CD8-positive, alpha-beta memory T cell (primary cell): ENCODE measurements at places on chromosomes 7 and 10.

DNA sequence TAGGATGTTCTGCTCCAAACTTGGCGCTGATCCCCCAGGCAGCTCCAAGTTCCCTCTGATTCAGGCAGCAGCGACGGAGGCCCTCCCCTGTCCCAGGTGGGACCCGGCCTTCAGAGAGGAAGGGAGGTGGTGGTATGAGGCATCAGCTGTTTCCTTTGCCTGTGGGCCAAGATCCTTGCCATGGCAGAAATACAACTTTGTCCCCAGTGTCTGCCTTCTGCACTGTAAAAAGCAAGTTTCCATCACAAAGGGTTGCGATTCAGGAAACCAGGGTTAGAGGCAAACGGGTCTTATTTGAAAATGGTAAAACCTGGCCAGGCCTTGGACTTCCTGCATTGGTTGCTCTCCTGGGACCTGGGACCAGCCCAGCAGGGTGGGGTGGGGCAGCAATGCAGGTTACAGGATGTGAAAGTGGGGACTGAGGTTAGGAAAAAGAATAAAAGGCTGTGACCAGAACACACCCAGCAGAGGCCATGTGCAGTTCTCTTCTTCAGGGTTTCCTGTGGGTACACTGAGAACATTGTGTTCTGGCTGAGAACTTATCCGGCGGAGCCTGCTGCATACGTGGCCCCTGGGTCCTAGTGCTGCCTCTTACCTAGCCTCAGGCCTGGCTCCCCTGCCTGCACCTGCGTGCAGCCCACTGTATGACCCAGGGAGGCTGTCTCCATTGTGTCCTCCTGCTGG, 25.1 kb upstream of the DDIT4 start:
- peaks cover 94% of the 10 kb centered on the region for H3K4me1 ChIP-seq
- H3K36me3 ChIP-seq: no peaks in the 10 kb centered on the region
- peak; percentile 46 for DNase-seq
- peak overlapping the region; percentile 55 for H3K4me3 ChIP-seq
- H3K27ac ChIP-seq: peak overlapping the region; percentile 47
- no peaks in the 10 kb centered on the region for H3K27me3 ChIP-seq

DNA sequence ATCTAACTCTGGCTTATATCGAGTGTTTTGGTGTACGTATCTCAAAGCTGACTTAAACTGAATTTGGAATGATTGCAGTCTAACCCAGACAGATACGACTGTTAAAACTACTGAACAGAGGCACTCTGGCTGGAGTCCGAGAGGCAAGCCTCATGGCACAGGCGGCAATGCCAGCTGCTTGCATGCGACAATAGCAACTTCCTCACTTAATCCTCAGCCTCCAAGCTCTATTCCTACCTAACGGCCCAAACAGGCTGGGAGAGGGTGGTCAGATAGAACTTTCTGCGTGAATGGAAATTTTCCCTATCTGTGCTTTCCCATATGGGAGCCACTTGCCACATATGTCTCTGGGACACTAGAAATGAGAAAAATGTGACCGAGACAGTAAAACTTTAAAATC, 292.0 kb upstream of the KLF6 start:
- no peak for DNase-seq
- H3K27ac ChIP-seq: no peak overlapping the region
- no peaks in the 10 kb centered on the region for H3K27me3 ChIP-seq
- H3K4me3 ChIP-seq: no peak overlapping the region
- H3K4me1 ChIP-seq: peaks cover 56% of the 10 kb centered on the region

DNA sequence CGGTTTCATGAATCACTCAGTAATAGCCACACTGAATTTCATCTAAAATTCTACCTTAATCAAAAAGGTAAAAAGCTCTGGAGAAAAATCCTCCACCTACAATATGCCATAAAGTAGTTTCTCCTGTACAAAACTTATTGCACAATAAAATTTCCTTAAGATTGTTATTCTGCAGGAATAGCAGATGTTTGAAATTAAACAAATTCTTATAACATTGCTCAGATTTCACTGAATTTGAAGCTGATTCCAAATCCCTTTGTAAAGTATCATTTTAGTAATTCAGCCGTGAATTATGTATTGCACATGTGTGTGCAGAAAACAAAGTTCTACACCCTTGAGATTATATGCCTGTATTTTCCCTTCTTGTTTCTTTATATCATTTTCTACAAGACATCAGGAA, 123.8 kb downstream of the AMPH start:
- H3K4me3 ChIP-seq: no peak overlapping the region
- H3K27me3 ChIP-seq: no peaks in the 10 kb centered on the region
- DNase-seq: no peak
- H3K36me3 ChIP-seq: no peaks in the 10 kb centered on the region

GRCh38 chr7:98913026-98913425, 34.7 kb downstream of the TRRAP start:
- no peak for DNase-seq
- no peaks in the 10 kb centered on the region for H3K27me3 ChIP-seq
- H3K4me1 ChIP-seq: no peaks in the 10 kb centered on the region
- no peak overlapping the region for H3K4me3 ChIP-seq
- H3K27ac ChIP-seq: no peak overlapping the region

DNA sequence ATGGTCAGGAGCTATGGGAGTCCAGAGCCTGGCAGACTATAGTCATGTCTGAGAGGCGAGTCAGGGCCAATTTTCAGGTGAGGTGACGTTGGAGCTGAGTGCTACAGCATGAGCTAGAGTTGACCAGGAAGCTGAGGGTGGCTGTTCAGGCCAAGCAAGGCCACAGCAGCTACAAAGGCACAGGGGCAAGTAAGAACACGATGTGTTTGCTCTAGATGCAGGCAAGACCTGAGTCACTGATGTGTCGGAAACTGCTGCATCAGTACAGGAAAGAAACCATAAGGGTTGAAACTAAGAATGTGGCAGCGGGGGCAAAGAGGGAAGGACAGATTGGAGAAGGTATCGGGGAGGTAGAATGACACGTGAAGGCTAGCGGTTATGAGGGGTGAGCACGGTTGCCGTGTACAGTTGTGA, 11.8 kb upstream of the RRP12 start:
- H3K27me3 ChIP-seq: no peaks in the 10 kb centered on the region
- no peaks in the 10 kb centered on the region for H3K36me3 ChIP-seq
- H3K4me3 ChIP-seq: no peak overlapping the region

GRCh38 chr10:15370212-15370855, 755 bp downstream of the FAM171A1 start:
- no peak for DNase-seq
- peaks cover 5% of the 10 kb centered on the region for H3K4me1 ChIP-seq
- peak overlapping the region; percentile 47 for H3K27ac ChIP-seq
- peaks cover 10% of the 10 kb centered on the region for H3K27me3 ChIP-seq
- H3K4me3 ChIP-seq: peak overlapping the region; percentile 15

GRCh38 chr10:102264371-102264770, 19.0 kb downstream of the GBF1 start:
- H3K27ac ChIP-seq: no peak overlapping the region
- no peaks in the 10 kb centered on the region for H3K27me3 ChIP-seq
- H3K4me1 ChIP-seq: peaks cover 9% of the 10 kb centered on the region
- no peak for DNase-seq
- H3K4me3 ChIP-seq: no peak overlapping the region
- peaks cover 28% of the 10 kb centered on the region for H3K36me3 ChIP-seq

- H3K27me3 ChIP-seq: no peaks in the 10 kb centered on the region
- H3K4me1 ChIP-seq: no peaks in the 10 kb centered on the region
- no peaks in the 10 kb centered on the region for H3K36me3 ChIP-seq
- no peak overlapping the region for H3K27ac ChIP-seq
- H3K4me3 ChIP-seq: no peak overlapping the region
These were observed 1614.3 kb downstream of the REEP3 start for GRCh38 chr10:65135508-65135907.

DNA sequence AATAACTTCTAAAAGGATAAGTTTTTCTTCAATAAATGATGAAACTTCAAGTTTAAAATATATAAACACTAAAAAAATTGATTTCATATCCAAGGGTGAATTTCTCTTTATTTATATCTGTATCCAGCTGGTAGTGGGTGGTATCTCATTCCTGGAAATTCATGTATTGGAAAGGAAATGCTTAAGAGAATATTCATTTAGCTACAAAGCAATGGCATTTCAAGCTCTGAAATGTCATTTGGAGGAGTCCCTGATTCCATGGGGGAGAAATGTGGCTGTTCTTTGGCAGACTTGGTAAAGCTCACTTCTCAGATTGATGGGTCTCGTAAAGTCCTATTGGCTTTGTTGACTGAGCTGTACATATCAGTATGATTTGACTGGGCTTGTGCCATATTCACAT, 156.3 kb upstream of the TEX47 start:
- H3K36me3 ChIP-seq: no peaks in the 10 kb centered on the region
- DNase-seq: no peak
- no peaks in the 10 kb centered on the region for H3K27me3 ChIP-seq
- no peak overlapping the region for H3K27ac ChIP-seq
- no peaks in the 10 kb centered on the region for H3K4me1 ChIP-seq

- no peak for DNase-seq
- H3K36me3 ChIP-seq: no peaks in the 10 kb centered on the region
- H3K4me3 ChIP-seq: no peak overlapping the region
- H3K27ac ChIP-seq: no peak overlapping the region
- no peaks in the 10 kb centered on the region for H3K27me3 ChIP-seq
These were observed 549.2 kb upstream of the MKI67 start for GRCh38 chr10:128675405-128675804.

DNA sequence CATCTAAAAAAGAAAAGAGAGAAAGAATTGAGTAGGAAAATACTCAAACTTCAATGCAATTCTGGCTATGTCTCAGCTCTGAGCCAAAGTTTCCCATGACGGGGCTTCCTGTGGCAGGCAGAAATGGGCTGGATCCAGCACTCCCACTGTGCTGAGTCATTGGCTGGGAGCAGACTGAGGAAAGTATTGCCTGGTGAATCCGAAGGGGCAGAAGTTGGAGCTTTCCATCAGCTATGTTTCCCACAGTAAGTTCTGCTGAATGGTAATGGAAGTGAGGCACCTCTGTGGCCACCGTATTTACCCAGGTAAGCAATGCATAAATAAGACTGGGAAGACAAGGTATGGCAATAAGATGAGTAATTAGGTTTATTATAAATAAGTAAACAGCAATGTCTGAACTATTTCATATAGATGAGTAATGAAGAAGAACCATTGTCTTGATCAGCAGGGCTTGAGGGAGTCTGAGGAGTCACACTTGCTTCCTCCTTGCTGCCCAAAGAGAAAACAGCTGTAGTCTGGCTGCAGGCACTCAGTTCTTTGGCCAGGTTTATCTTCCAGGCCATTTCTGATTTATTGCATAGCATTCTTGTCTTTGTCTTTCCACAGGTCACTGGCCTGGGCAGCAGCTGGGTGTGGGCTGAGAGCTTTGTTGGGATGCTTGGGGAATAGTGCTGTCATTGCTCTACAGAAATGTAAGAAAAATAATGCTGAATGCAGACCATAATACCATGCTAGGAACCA, 255.3 kb downstream of the DNAJB9 start:
- H3K27me3 ChIP-seq: no peaks in the 10 kb centered on the region
- no peak overlapping the region for H3K27ac ChIP-seq
- no peak overlapping the region for H3K4me3 ChIP-seq
- no peaks in the 10 kb centered on the region for H3K36me3 ChIP-seq
- no peaks in the 10 kb centered on the region for H3K4me1 ChIP-seq

DNA sequence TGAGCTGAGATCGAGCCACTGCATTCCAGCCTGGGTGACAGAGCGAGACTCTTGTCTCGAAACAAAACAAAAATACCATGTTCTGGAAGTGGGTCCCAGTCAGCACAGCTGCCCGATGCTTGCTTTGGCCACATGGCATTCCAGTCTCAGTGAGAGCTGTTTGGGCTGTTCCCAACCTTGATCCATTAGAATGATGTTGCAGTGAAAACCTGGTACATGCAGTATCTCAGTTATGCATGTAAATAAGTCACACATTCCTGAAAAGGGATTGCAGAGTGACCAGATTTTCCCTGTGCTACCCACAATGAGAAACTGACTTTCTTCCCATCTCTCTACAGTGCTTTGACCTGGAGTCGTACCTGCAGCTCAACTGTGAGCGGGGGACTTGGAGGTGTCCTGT, 15.4 kb downstream of the ZMIZ2 start:
- no peak overlapping the region for H3K4me3 ChIP-seq
- peaks cover 58% of the 10 kb centered on the region for H3K36me3 ChIP-seq
- no peak for DNase-seq
- no peaks in the 10 kb centered on the region for H3K27me3 ChIP-seq
- no peak overlapping the region for H3K27ac ChIP-seq

DNA sequence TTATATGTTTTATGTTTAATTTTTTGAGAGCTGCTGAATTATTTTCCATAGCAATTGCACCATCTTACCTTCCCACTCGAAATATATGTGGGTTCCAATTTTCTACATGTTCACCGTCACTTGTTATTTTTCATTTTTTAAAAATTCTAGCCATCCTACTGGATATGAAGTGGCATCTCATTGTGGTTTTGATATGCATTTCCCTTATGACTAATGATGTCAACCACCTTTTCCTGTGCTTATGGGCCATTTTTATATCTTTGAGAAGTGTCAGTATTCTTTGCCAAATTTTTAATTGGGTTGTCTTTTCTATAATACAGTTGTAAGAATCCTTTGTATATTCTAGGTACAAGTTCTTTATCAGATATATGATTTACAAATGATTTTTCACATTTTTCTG, 27.8 kb downstream of the NHLRC2 start:
- H3K27me3 ChIP-seq: no peaks in the 10 kb centered on the region
- no peak overlapping the region for H3K27ac ChIP-seq
- H3K4me1 ChIP-seq: no peaks in the 10 kb centered on the region
- H3K36me3 ChIP-seq: peaks cover 5% of the 10 kb centered on the region
- H3K4me3 ChIP-seq: no peak overlapping the region
